ENCODE measurements at places on chromosomes 1 and 21.
A peak's percentile ranks its signal among the peaks of the same experiment; 100 is the strongest.

DNA sequence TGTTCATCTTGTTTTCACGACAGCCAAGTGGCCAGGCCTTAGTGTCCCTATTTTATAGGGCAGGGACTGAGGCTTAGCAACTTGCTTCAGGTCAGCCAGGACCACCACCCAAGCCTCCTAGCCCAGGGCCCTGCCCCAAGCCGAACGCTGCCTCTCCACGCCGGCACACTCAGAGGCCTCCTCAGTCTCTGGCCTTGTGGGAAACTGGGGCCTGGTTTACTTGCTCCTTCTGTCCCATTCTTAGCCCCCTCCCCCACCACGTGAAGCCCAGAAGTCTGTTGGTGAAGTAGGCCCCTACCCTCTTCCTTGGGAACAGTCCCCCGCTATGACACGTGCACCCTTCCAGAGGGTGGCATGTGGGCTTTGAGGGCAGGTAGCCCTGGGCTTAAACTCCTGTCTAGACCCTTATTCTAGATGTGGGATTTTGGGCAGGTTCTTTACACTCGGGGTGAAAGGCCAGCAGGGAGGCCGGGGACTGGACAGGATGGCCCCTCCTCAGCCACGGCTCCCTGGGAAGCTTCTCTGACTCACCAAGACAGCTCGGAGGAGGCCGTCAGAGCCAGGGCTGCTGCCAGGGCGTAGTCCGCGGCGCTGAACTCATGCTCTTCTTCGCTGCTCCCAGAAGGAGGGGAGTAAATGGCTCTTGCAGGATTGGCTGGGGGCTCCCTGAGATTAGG lies 4.3 kb downstream of the MYOM3 start:
- DNase-seq: no peak

DNA sequence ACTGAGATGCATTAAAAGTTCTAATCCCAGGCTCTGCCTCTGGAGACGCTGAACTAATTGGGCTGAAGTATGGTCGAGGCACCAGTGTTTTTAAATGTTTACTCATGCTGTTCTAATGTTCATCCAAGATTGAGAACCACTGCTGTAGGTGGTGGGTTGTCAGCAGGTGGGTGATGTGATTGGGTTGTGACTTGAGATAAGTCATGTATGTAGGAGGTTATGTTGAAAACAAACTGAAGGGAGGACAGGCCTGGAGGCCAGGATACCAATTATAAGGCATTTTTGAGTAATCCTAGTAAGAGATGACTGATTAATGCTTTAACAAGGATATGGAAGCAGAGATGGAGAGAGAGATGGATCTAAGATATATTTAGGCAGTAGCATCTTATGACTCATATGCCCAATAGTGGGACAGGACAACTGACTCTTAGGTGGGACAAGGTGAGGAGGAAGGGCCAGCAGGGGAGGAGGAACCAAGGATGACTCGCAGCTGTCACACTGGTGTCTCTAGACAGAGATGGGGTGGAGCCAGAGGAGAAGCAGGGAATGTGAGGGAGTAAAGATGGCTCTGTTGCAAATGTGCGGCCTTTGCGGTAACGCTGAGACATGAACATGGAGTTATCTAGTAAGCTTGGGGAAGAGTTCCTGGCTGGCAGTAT lies 29.3 kb downstream of the RAB4A start:
- DNase-seq: no peak

DNA sequence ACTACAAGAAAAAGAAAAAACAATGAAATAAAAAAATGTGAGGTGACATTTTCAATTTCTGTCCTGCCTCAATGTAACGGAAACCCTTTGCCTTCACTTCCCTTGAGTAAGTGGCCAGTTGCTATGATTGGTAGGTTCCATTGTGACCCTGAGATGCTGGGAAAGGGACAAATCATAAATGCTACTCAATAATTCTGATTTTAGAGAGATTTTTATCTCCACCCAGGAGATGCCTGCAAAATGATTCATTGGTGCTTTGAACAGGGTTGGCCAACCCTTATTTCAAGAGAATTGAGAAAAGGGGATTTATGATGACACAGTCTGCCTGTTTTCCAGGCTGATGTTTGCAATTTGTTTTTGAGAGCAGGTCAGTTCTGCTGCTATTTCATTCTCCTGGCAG lies 22.5 kb downstream of the XCL1 start:
- no peak for DNase-seq

- DNase-seq: no peak
Measured at GRCh38 chr21:38753114-38753513, 52.6 kb upstream of the ETS2 start.

DNA sequence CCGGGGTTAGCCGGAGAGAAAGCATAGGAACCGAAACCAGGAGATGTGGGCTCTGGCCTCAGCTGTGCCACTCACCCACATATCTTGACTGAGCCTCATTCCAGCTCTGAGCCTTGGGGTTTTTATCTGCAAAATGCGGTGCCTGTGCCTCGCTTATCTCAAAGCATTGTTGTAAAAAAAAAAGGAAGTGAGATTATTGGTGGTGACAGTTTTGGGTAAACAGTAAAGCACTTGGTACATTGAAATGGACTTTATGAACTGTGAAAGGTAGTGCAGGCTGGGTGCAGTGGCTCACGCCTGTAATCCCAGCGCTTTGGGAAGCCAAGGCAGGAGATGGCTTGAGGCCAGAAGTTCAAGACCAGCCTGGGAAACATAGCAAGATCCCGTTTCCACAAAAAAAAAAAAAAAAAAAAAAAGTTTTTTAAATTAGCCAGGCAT lies 3.8 kb downstream of the PTAFR start:
- no peak for DNase-seq

DNA sequence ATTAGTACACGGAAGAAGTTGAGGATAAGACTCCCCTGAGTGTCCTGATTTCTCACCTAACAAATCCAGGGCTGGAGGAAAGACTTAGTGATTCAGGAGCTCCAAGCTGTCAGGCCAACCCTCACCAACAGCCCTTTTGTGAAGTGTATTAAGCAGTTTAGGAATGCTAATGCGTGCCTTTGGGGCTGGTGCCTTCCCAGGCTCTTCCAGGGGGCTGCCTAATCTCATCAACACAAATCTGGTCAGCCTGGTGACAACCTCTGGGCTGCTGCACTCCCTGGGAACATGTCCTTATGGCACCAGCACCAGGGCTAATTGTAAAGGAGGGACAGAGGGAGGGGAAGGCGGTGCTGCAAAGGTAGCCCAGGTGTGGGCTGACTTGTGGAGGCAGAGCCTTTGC lies 15.5 kb downstream of the CSMD2 start:
- DNase-seq: peak; percentile 37

DNA sequence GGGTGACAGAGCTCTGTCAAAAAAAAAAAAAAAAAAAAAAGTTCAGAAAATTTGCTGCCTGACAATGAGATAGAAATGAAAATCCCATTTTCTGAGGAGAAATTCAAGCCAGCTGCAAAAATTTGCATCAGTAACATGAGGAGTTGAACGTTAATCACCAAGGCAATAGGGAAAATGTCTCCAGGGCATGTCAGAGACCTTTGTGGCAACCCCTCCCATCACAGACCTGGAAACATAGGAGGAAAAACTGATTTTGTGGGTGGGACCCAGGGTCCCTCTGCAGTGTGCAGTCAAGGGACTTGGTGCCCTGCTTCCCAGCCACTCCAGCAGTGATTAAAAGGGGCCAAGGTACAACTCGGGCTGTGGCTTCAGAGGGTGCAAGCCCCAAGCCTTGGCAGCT lies 615.4 kb downstream of the RWDD3 start:
- no peak for DNase-seq

- no peak for DNase-seq
Measured at GRCh38 chr1:15681349-15682292, 2.5 kb upstream of the PLEKHM2 start.

GRCh38 chr1:27284425-27285273 lies 37.3 kb upstream of the TMEM222 start:
- peak; percentile 90 for DNase-seq

- DNase-seq: no peak
Measured at GRCh38 chr1:37052120-37052519, 17.8 kb upstream of the GRIK3 start.

GRCh38 chr1:248822148-248823032 lies 3.3 kb downstream of the SH3BP5L start:
- no peak for DNase-seq

GRCh38 chr1:200889571-200889970 lies 5.1 kb upstream of the INAVA start:
- DNase-seq: no peak

DNA sequence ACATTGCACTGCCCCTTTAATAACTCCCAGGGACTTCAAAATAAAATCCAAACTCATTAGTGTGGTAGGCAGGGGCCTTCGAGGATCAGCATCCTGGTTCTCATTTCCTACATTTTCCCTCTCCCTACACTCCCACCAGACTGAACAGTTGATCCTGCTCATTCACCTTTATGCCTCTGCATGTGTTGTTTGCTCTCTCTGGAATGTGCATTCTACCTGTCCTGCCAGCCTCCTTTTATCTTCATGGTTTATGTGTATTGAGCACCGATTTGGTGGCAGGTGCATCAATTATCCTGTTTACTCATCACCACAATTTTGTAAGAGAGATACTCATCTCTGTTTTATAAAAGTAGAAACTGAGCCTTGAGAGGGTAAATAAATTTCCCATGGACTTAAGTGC lies 125.0 kb downstream of the ADSS2 start:
- no peak for DNase-seq

DNA sequence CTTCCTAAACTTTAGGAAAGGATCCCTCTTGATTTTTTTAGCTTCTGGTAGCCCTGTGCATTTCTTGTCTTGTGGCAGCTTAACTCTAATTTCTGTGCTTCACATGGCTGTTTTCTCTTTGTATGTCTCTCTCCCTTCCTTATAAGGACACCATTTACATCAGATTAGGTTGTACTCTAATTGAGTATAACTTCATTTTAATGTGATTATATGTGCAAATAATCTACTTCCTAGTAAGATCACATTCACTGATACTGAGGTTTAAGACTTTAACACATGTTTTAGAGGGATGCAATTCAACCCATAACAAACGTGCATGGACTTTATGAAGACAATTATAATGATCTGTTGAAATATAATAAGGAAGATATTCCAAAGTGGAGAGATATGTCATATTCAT lies 46.7 kb downstream of the RGS4 start:
- no peak for DNase-seq

GRCh38 chr1:20216574-20216973 lies 30.3 kb upstream of the PLA2G2C start:
- DNase-seq: no peak

DNA sequence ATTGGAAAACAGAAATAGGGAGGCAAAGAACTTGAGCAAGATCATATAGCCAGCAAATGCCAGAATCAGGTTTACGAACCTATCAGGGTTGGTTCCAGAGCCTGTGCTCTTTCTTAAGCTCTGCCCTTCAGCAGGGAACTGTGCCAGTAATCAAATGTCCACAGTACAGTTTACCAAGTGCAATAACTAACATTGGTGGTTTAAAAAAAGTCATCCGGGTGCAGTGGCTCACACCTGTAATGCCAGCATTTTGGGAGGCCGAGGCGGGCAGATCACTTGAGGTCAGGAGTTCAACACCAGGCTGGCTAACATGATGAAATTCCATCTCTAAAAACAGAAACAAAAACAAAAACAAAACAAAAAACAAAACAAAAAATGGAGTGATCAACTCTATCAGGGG lies 182.7 kb downstream of the LMX1A start:
- no peak for DNase-seq
